ENCODE measurements at places on chromosomes 6 and 20. TPM values are rescaled to one million over a fixed set of nuclear protein-coding genes. Genes with fewer than 3 reads are reported as not detected.

Gene TREM2
- 0.59 TPM for total RNA-seq

Gene RFX6
- not detected for total RNA-seq

Gene CCN5
- total RNA-seq, result 520 TPM

Gene MLN
- not detected for total RNA-seq

Gene KHDRBS2
- not detected for total RNA-seq

Gene ZBTB22
- total RNA-seq, result 18.6 TPM

Gene KCNQ5
- 8.5 TPM for total RNA-seq

Gene GPR6
- total RNA-seq, result not detected

Gene PAK5
- total RNA-seq, result not detected

Gene ADGB
- total RNA-seq, result not detected

Gene PXT1
- not detected for total RNA-seq

Gene CST2
- total RNA-seq, result not detected

Gene KIFC1
- total RNA-seq, result 3.2 TPM

Gene MAK
- total RNA-seq, result under 0.01 TPM

Gene MOCS1
- total RNA-seq, result 25.3 TPM

Gene OR2H1
- total RNA-seq, result not detected

Gene NRN1
- total RNA-seq, result 56.1 TPM

Gene MOG
- total RNA-seq, result not detected

Gene DSP
- 119 TPM for total RNA-seq

Gene MYLK2
- under 0.01 TPM for total RNA-seq

Gene ANKRD66
- total RNA-seq, result not detected

Gene DDX43
- 5.0 TPM for total RNA-seq

Gene ETV7
- total RNA-seq, result 3.5 TPM

Gene XKR7
- under 0.01 TPM for total RNA-seq

Gene SYNJ2
- total RNA-seq, result 94.8 TPM

Gene MRAP2
- 5.1 TPM for total RNA-seq

Gene SPTLC3
- total RNA-seq, result 14.8 TPM

Gene SLC44A4
- not detected for total RNA-seq

Gene C20orf204
- 0.59 TPM for total RNA-seq

Gene C20orf144
- total RNA-seq, result under 0.01 TPM

Gene KCNK5
- total RNA-seq, result not detected

Data from osteoblast (primary cell).